ENCODE measurements at places on chromosomes 5 and 9.
A peak's percentile ranks its signal among the peaks of the same experiment; 100 is the strongest.

GRCh38 chr9:1454211-1454610, 404.1 kb downstream of the DMRT2 start:
- DNase-seq, result no peak

- peak; percentile 81 for DNase-seq
Measured at GRCh38 chr5:135332519-135333150, 66.4 kb downstream of the MACROH2A1 start.

- DNase-seq, result no peak
Measured at GRCh38 chr5:6510132-6510531, 61.5 kb downstream of the UBE2QL1 start.

- no peak for DNase-seq
Measured at GRCh38 chr5:39205550-39205949, 13.8 kb downstream of the FYB1 start.

GRCh38 chr9:113261917-113262671, 13.3 kb downstream of the CDC26 start:
- DNase-seq, result no peak

GRCh38 chr5:39399135-39400036, 25.4 kb downstream of the DAB2 start:
- peak; percentile 83 for DNase-seq

- no peak for DNase-seq
Measured at GRCh38 chr5:181151146-181151545, 3.8 kb downstream of the OR2V2 start.

DNA sequence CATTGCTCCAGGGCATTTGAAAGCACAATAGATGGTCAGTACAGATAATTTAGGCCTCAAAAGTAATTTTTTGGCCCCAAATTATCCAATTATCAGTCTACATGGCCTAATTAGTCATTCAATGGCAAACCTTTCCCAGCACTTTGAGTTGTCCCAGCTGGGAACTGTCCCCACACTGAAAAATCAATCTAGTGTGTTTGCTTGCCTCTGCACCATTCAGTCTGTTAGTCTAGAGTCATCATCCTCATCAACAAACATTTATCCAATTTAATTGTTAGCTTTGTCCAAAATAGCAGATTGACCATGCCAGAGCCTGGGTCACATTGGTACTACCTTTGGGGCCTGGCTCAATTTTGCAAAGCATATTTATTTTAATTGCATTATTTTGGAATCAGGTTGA, 13.9 kb downstream of the NR4A3 start:
- DNase-seq, result no peak

- no peak for DNase-seq
Measured at GRCh38 chr9:115651461-115651860, 502.1 kb upstream of the PAPPA start.

DNA sequence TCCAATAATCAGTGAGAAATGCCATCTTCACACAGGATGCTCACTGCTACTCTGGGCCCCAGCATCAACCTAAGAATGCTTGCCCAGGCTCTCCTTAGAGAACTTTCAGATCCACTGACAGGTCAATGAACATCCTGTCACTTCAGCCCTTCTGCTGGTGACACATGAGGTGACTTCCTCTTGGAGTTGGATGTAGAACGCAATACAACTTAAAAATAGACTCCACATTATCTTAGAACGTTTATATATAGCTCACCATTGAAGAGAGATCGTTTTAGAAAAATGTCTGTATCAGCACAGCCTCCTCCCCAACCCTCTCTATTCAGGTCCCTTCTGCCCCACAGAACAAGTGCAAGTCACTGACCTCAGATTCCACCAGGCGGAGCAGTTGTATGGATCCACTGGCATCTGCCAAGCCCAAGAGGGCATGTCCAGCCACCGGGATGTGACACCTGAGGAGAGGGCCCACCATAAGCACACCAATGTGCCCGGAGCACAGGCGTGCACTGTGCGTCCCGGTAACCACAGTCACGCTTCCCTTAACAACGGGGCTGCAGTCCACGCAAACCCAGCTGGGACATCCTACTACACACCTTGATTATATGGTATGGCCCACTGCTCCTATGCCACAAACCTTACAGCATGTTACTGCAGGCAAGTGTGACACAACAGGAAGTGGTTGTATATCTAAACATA, 2.9 kb downstream of the DPH7 start:
- DNase-seq, result no peak

All from hepatocyte (in vitro differentiated cells).